Dermis microvascular lymphatic vessel endothelial cell (primary cell): ENCODE measurements at places on chromosomes 1 and 21. TPM values are rescaled to one million over a fixed set of nuclear protein-coding genes. Genes with fewer than 3 reads are reported as not detected.

GRCh38 chr1:68225781-68226180, 6.5 kb downstream of the WLS start:
- DNase-seq, result no peak

DNA sequence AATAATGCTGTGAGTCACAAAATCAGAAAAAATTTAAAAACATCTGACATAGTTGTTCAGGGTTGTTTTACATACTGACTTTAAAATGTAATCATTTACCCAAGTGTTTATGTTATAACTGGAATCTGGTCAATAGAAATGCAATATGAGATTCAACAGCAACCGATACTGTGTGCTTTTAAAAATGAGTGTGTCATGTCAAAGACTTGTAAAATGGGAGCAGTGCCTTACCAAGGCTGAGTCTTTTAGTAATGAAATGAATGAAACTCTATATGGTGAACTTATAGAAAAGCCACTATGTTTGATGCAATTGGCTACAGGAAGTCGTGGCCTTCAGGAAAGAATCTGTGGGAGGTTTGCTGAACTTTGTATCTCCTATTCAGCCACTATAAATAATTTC, 570.2 kb downstream of the DPYD start:
- DNase-seq, result no peak

- no peak for DNase-seq
These were observed 20.3 kb downstream of the RXRG start for GRCh38 chr1:165424454-165425216.

- no peak for DNase-seq
These were observed 14.5 kb downstream of the POGZ start for GRCh38 chr1:151444783-151445177.

DNA sequence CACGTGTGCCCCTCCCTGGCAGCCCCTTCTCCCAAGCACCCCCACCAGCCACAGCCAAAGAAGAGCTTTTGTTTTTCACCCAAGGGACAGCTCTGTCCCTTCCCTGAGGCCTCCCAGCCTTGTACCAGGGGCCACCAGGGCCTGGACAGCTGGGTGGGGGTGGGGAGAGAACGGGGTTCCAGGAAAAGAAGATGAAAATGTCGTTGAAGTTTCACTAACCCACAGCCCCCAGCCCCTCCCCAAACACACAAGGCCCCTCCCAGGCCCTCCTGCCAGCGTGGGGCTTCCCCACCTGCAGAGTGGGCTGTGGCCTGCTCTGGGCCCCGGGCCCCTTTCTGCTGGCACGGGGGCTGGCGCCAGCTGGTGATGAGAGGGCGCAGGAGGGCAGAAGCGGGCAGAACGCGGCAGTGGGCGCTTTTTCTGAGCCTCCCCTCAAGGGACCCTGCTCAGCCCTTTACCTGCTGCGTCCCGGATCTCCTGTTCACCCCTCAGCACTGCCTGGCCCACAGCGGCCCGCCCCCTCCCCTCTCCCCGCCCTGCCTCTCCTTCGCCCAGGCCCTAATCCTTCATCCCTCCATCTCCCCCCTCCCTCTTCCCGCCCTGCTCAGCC, 5.5 kb upstream of the ANKRD65 start:
- DNase-seq, result no peak

GRCh38 chr1:34670982-34671381, 83.9 kb upstream of the GJB5 start:
- DNase-seq, result no peak

- DNase-seq, result no peak
These were observed 36.0 kb downstream of the WNT2B start for GRCh38 chr1:112544751-112545150.

DNA sequence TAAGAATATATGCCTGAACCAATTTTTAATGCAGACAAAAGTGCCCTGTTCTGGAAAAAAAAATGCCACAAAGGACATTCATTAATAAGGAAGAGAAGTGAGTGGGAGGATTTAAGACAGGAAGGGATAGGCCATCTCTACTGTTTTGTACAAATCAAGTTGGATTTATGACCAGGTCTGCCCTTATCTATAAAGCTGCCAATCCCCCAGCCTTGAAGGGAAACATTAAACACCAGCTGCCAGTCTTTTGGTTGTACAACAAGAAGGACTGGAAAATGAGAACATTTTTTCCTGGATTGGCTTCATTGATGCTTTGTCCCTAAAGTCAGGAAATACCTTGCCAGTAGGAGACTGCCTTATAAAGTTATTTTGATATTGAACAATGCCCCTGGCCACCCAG, 444.0 kb downstream of the NPHP4 start:
- no peak for DNase-seq

- DNase-seq, result no peak
These were observed 191.7 kb upstream of the NFIA start for GRCh38 chr1:60890664-60891063.

DNA sequence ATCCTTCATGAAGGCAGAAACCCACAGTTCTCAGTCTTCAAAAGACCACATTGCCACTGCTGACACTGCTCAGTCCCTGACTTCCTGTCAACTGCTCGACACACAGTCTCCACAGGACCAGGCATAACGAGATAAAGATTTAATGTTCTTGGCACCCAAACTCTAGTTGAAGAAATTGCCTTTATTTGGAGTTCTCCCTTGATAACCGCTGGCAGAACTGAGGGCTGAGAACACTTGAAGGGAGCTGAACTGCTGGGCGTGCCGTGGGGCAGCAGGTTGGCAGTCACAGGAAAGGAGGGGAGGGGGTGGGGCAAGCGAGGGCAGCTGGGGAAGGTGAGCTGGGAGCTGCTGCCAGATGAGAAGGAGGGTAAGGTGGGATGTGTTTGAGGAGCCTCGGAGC, 15.9 kb downstream of the HENMT1 start:
- no peak for DNase-seq

DNA sequence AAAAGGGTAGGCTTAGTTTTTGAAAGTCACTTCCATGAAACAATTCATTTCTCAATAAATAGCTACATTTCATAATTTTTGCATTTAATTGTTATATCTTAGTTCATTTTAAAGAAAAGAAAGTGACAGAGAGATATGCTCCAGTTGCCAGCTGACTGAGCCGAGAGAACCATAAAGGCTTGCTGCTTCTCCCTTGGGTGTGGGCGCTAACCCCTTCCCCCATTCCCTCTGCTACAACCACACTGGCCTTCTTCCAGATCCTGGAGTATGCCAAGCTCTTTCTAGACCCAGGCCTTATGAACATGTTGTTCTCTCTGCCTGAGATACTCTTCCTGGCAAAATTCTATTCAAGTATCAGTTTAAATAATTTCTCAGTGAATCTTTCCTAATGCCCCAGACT, 12.3 kb downstream of the SORT1 start:
- DNase-seq, result no peak

GRCh38 chr1:175933801-175934200, 190.4 kb upstream of the TNR start:
- no peak for DNase-seq

DNA sequence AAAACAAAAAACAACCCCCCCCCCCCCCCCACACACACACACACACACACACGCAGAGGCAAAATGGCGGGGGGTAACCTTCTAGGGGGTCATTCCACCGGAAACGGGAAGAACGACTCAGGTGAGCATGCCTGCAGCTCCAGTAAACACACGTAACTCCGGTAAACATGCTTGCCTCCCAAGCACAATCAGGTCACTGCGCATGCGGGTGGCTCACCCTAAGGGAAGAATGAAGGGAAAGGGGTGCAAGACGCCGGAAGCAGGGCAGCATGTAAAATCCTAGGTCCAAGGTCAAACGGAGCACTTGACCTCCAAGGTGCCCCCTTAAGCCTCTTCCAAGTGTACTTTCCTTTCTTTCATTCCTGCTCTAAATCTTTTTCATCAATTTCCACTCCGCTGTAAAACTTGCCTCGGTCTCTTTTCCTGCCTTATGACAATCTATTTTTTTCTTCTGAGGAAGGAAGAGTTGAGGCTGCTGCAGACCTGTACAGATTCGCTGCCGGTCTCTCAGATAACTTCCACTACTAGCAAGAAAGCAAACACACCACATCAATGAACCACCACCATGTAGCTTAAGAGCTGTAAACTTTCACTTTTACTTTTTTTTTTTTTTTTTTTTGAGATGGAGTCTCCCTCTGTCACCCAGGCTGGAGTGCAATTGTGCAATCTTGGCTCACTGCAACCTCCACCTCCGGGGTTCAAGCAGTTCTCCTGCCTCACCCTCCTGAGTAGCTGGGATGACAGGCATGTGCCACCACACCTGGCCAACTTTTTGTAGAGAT, 21.0 kb upstream of the CBR3 start:
- no peak for DNase-seq

GRCh38 chr1:203451836-203452784, 23.5 kb upstream of the PRELP start:
- DNase-seq, result no peak

GRCh38 chr1:116808200-116808847, 54.1 kb downstream of the CD2 start:
- DNase-seq, result no peak

DNA sequence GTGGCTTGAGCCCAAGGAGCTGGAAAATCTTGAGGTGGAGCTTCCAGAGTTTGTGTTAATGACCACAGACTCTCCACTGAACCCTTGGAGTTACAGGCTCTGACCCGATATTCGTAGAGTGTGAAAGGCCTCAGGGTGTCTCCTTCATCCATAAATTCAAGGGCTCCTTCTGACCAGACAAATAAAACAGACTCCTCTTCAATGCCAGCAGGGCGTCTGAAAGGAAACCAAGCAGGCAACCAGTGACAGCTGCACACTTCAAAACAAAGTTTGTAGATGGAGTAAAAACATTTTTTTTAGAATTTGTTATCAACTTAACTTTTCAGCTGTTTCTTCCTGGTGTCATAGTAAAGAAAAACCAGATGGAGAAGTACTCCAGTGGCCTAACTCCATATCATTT, 161.1 kb downstream of the KCTD3 start:
- DNase-seq, result no peak

GRCh38 chr1:26537951-26538352, 8.4 kb downstream of the RPS6KA1 start:
- peak; percentile 19 for DNase-seq

RNU1-4 gene
- total RNA-seq, result under 0.01 TPM in 2 replicates

CA6 gene
- not detected in 2 replicates for total RNA-seq

UBL4B gene
- not detected in 2 replicates for total RNA-seq

NPR1 gene
- 9.4 and 50.6 TPM in 2 replicates for total RNA-seq

PRPF38A gene
- 8.0 and 9.1 TPM in 2 replicates for total RNA-seq

ZNF691 gene
- 5.3 and 7.5 TPM in 2 replicates for total RNA-seq

ESRRG gene
- not detected in 2 replicates for total RNA-seq

NIBAN1 gene
- total RNA-seq, result 2.4 and 4.1 TPM in 2 replicates

RNF2 gene
- 19.5 and 30.6 TPM in 2 replicates for total RNA-seq

HSD3B2 gene
- not detected in 2 replicates for total RNA-seq

C21orf58 gene
- total RNA-seq, result 2.0 and 3.3 TPM in 2 replicates

UBE2U gene
- 0.13 TPM in 1 of 2 replicates, not detected in the other for total RNA-seq

FGR gene
- 0.13 and 0.25 TPM in 2 replicates for total RNA-seq

TRPM2 gene
- 0.25 and 0.39 TPM in 2 replicates for total RNA-seq

CRP gene
- not detected in 2 replicates for total RNA-seq
